ENCODE measurements at places on chromosomes 7 and 10. TPM values are rescaled to one million over a fixed set of nuclear protein-coding genes. Genes with fewer than 3 reads are reported as not detected.
A peak's percentile ranks its signal among the peaks of the same experiment; 100 is the strongest.

The SPDYE9 gene
- total RNA-seq: not detected

GRCh38 chr7:102173669-102174068 lies 113.0 kb upstream of the SH2B2 start:
- peak; percentile 91 for DNase-seq

- no peak for DNase-seq
Measured at GRCh38 chr7:100793806-100794660, 33.3 kb downstream of the EPHB4 start.

GRCh38 chr10:5527332-5528200 lies 2.8 kb downstream of the CALML3 start:
- DNase-seq: no peak
